Fibroblast of mammary gland (primary cell): ENCODE measurements at places on chromosomes 11 and 22.
A peak's percentile ranks its signal among the peaks of the same experiment; 100 is the strongest.

- DNase-seq = no peak
These were observed 125.9 kb downstream of the RCN1 start for GRCh38 chr11:32216749-32217148.

GRCh38 chr22:29377979-29378378 is 10.4 kb downstream of the AP1B1 start:
- no peak for DNase-seq

DNA sequence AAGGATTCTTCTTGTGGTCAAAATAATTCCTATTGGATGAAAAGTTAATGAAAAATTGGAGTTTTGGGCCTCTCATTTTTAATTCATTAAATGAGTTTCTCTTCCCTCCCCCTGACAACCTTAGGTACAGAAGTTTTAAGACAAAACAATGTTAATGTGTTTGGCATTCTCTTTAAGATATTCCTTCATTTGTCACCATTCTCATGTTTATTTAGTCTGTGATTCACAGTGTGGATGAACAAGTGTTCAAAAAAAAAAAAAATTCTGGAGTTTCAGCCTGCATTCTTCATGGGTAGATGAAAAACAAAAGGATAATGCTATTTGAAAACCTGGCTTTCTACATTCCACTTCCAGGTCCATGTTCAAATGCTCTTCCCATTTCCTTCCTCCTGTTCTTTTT is 172.6 kb upstream of the LUZP2 start:
- no peak for DNase-seq

DNA sequence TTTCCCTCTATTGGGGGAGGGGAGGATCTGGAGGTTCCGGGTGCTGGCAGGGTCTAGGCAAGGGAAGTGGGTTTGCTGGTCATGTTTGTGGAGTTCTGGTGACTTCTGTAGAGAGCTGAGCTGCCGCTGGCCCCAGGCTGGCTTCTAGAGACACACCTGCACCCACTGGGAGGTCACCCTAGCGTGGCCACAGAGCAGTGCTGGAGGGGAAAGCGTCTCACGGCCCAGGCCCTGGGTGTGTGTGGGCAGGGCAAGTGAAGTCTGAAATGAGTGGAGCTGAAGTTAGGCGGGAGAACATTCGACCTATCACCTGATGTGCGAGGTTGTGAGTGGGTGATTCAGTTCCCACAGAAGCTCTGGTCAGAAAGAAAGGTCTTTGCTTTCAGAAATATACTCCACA is 27.9 kb downstream of the SMIM38 start:
- no peak for DNase-seq

DNA sequence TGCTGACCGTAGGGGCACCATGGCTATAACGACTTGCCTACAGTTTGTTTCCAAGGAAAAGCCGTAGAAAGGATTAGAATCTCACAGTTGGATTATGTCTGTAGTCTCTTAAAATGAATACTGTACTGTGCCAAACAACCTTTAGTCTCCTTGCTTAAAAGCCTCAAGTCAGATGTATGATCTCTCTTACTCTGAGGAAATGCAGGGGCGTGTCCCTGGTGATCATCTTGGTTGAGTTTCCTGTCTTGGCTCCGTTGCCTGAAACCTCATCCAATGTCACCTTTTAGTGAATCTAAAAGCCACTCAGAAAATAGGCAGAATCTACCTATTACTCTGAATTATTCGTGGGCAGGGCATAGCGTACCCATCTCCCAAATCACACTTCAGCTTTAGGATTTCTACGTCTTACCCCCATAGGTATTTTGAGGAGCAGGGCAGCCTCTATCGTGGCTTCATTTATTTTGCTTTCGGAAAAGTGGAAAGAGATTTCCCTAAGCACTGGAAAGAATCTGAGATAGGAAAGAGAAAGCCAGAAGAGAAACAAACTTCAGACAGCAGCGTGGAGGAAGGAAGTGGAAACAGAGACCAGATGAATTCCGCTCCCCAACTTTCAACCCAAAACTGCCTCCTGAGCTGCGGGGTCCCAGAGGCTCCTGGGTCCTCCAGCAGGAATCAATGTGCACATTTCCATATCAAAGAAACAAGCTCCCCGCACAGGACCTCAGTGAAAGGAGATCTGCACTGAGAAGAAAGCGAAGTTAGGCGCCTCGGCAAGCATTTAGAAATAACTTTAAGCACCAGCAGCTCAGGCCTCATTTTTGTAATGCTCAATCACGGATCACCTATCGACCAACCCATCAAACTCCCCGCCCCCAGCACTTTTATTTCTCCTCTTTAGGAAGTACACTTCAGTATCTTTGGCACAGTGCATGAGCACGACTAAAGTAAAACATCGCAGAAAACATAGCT is 245.8 kb downstream of the ETS1 start:
- DNase-seq = peak; percentile 36

DNA sequence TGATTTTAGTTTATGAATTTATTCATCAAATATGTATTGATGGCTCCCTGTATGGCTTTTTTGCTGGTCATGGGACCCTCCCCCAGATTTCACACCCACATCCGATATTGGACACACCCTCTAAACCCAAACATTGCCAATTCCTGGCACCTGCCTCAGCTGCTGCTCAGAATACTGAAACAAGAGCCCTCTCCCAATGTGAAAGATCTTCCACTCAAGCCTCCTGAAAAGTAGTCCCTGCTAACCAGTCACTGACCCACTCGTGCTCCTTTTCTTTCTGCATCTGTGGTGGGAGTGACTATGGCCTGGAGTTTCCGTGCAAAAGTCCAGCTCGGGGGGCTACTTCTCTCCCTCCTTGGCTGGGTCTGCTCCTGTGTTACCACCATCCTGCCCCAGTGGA is at the start of gene CLDN25:
TSS of gene CLDN25 (plus strand) at position 301 of the 400 bp plus-strand sequence. CDS start at position 301, 0 bp downstream.
- no peak for DNase-seq

GRCh38 chr11:19849947-19850593 is 137.4 kb downstream of the NAV2 start:
- peak; percentile 23 for DNase-seq

DNA sequence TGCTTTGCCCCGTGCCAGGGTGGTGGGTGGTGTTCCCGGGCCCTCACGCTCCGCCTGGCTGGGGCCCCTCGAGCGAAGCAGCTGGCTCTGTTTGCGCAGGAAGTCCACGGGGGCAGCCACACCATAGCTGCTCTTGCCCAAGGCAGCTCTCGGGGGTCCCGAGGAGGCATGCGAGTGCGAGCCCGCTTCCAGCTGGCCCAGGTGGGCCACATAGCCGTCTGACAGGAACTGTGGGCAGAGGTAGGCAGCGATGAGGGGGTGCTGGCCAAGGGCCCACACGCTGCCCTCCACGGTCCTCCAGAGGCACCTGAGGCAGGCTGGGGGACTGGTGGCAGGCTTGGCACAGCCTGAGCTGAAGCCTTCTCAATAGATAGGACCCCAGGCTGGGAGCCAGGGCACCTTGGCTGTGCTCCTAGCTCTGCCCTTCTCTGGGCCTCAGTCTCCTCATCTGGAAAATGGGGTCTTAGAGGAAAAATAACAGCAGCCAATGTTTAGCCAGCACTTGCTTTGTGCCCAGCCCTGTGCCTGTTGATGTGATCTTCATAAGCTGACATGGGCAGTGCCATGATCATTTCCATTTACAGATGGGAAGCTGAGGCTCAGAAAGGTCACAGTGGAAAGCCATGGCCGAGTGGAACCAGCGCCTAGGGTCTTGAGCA is 9.4 kb downstream of the AIP start:
- no peak for DNase-seq

DNA sequence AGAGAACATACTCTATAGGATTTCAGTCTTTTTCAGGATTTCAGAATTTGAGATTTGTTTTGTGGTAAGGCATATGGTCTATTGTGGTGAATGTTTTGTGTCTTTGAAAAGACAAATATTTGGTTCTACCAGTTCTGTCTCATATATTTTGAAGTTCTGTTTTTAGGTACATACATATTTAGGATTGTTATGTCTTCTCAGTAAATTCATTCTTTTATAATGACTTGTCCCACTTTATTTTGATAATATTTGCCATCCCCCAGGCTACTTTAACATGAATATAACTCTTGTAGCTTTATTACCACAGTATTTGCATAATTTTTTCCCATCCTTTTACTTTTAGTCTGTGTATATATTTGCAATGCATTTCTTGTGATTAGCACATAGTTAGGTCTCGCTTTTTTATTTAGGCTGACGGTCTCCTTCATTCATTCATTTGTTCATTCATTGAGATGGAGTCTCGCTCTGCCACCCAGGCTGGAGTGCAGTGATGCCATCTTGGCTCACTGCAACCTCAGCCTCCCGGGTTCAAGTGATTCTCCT is 32.1 kb downstream of the MTMR3 start:
- no peak for DNase-seq

DNA sequence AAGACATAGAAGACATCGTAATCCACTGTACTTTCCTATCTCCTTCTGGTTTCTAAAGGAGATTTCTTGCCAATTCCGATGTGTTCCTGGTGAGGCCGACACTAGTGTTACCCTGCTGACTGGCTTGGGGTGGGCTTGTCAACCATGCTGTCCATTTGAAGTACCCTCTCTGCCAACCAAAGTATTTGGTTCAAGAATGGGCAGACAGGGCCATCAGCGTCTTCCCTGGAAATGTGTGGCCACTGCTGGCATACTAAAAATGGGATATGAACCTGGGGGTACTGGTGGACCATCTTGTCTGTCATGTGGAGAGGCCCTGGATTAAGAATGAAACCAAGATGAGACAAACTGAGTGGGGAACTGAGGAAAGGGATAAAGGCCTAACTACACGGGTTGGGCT is 1.8 kb upstream of the VSTM5 start:
- DNase-seq = no peak

DNA sequence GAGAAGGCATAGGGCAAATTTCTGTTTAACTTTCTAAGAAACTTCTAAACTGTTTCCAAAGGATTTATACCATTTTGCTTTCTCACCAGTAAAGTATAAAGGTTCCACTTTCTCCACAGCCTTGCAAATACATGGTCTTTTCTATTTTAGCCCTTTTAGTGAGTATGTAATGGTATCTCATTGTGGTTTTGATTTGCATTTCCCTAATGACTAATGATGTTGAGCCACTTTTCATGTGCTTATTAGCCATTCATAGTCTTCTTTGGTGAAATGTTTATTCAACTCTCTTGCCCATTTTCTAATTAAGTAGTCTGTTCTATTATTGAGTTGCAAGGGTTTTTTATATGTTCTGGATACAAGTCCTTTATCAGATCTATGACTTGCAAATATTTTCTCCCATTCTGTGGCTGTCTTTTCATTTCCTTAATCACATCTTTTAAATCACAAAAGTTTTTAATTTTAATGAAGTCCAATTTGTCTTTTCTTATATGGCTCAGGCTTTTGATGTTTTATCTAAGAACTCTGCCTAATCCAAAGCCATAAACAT is 83.8 kb upstream of the KCNQ1OT1 start:
- DNase-seq = peak; percentile 24

- DNase-seq = no peak
These were observed 70.6 kb upstream of the NTM start for GRCh38 chr11:131299598-131300438.

- no peak for DNase-seq
These were observed 64.5 kb downstream of the MPPED1 start for GRCh38 chr22:43476341-43476740.

DNA sequence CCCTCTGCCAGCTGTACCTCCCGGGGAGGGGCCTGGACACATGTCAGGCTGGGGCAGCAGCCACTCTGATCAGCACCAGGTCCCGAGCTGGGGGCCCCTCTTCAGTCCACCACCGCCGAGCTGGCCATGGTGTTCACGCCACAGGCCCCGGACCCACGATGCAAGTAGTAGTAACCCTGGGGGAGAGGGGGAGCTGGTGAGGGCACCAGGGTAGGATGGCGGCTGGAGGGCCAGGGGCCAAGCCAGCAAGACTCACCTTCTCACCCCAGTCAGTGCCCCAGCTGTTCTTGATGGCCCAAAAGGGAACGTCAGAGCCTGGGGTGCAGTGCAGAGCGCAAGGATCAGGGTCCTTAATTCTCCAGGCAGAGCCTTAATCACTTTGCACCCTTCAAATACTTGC is 4.6 kb downstream of the CTSF start:
- DNase-seq = no peak

- DNase-seq = no peak
These were observed 48.2 kb downstream of the NRXN2 start for GRCh38 chr11:64674774-64675173.

- DNase-seq = peak; percentile 56
These were observed 13.1 kb downstream of the USP2 start for GRCh38 chr11:119368121-119369034.

GRCh38 chr11:1148752-1149180 is 9.0 kb upstream of the MUC5AC start:
- no peak for DNase-seq

GRCh38 chr11:102573851-102574250 is 43.3 kb upstream of the MMP7 start:
- DNase-seq = peak; percentile 42

- DNase-seq = peak; percentile 41
These were observed 2.1 kb downstream of the CSNK1E start for GRCh38 chr22:38314933-38315822.

- DNase-seq = no peak
These were observed 163.6 kb downstream of the NTM start for GRCh38 chr11:131533998-131534397.

- no peak for DNase-seq
These were observed 9.9 kb downstream of the NUMA1 start for GRCh38 chr11:72070491-72070890.

DNA sequence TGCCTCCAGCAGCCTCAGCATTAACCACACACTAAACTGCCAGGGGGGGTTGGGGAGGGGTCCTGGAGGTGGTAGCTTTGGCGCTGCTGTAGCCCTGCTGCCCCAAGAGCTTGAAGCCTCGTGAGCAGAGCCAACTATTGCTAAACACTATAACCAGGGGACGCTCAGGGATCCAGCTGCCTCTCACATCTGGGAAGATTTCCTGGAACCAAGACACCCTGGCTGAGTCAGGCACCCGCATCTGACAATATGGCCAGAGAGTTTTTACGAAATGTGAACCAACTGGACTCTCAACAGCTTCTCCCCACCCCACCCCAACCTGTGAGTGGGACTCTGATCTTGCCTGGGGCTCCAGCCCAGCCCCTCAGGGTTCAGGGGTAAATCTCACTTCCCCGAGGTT is 14.3 kb downstream of the C1QTNF6 start:
- peak; percentile 93 for DNase-seq

DNA sequence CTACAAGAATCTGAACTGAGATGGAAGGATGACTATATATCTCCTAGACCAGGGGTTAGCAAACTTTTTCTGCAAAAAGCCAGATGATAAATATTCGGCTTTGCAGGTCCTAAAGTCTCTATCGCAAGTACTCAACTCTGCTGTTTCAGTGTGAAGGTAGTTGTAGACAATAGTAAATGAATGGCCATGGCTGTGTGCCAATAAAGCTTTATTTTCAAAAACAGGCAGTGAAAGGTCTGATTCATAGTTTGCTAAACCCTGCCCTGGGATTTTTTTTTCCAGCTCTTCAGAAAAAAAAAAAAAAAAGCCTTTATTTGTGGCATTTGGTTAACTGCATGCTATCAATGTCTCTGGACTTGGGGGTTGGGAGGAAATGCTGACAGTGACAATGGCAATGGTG is 37.5 kb downstream of the FAM227A start:
- peak; percentile 31 for DNase-seq

- DNase-seq = no peak
These were observed 499.6 kb upstream of the B3GAT1 start for GRCh38 chr11:134911514-134912180.

GRCh38 chr11:69342588-69343330 is 48.8 kb downstream of the MYEOV start:
- DNase-seq = no peak
